Stimulated activated CD4-positive, alpha-beta T cell treated with anti-CD3 and anti-CD28 coated beads, Interleukin-12 subunit alpha, Interleukin-12 subunit beta, amount 100 ng/mL, for 4 hours (primary cell): ENCODE measurements at places on chromosomes 11 and 22.

DNA sequence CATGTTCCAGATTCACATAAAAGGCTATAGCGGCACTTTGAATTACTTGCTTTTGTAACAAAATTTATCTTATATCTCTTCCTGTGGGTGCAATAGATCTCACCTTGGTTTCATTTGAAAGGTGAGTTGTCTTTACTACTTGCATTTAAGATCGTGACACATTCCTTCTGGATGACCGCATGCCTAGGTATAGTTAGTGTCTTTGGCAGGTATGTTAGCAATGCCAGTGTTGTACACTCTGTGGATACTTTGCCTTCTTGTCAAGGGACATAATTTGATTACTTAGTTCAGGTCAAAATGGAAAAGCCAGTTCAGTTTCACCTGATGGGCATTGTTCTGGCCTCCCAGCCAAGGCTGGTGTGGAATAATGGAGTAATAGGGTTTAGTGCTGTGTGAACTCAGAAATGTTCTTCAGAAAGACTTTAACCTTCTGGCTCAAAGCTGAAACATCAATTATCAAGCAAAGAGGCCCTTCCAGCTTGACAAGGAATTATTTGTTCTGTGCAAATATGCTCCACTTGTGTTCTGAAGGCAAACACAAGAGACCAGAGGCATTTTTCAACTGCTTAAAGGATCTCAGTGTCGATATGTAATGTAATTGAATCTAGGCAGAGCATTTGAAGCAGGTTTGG lies 64.6 kb downstream of the AMOTL1 start:
- no peak for DNase-seq

- DNase-seq: no peak
These were observed 6.9 kb downstream of the KMT5B start for GRCh38 chr11:68206211-68206610.

DNA sequence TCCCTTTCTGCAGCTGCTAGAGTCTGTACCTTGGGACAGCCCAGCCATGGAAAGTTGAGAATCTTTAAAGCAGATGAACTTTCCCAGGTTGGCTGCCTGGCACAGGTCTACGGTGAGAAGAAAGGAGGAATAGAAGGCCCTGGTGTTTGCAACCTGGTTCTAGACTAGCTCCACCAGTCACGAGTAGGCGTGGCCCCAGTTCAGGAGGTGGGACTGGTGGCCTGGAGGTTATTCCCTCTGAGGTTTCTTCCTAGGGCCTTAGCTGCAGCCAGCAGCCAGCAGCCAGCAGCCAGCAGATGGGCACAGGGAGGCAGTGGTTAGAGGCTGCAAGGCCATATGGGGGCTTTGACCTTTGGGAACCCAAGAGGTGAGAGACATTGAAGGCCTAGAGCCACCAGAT lies 40.9 kb downstream of the PRDM11 start:
- no peak for DNase-seq

GRCh38 chr11:64246871-64247728 lies at the start of gene PPP1R14B:
TSS of gene PPP1R14B (minus strand) at chr11:64246943. CDS start at chr11:64246673, 270 bp downstream.
- peak; percentile 85 for DNase-seq

GRCh38 chr22:24791362-24791761 lies 14.6 kb upstream of the SGSM1 start:
- DNase-seq: no peak
